HT-29 (cell line): ENCODE measurements at places on chromosomes 4 and X.

DNA sequence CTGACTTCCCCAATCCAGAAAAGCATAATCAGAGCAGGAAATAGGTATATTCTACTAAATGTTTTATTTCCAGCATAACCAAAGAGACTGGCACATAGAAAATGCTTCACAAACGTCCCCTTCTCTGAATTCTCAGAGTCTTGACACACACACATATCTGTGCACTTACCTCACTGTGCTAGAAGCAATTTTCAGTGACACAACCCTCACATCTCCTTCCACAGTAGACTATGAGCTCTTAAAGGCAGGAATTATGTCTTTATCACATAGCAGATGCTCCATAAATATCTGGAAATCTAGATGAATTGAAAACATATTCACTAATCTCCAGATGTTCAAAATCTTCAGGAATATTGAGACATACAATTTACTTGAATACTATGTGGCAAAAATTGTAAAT is 5.9 kb downstream of the SOWAHB start:
- no peak for DNase-seq

- DNase-seq = peak; percentile 25
Observed at GRCh38 chr4:32824336-32824735, 2104.2 kb downstream of the PCDH7 start.

GRCh38 chr4:165060938-165061337 is 7.3 kb downstream of the TRIM75 start:
- DNase-seq = peak; percentile 7

DNA sequence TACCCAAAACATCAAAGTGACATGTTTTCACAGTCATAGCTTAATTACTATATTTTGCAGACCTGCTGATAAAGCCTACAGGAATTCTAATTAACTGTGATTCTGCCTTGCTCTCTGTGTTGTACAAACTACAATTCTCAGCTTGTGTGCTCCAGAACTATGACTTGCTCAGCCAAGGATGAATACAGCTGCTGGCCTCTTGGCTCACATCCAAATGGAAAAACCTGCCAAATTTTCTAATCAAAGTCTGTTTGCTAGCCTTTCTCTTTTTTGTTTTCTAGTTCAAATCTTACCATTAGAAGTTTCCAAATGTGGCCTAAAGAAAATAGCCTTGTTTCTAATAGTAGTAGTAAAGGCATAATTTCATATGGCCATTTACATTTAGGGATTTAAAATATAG is 1176.8 kb downstream of the FAM133A start:
- no peak for DNase-seq

GRCh38 chr4:141132072-141132708 is 1.1 kb downstream of the RNF150 start:
- DNase-seq = no peak

DNA sequence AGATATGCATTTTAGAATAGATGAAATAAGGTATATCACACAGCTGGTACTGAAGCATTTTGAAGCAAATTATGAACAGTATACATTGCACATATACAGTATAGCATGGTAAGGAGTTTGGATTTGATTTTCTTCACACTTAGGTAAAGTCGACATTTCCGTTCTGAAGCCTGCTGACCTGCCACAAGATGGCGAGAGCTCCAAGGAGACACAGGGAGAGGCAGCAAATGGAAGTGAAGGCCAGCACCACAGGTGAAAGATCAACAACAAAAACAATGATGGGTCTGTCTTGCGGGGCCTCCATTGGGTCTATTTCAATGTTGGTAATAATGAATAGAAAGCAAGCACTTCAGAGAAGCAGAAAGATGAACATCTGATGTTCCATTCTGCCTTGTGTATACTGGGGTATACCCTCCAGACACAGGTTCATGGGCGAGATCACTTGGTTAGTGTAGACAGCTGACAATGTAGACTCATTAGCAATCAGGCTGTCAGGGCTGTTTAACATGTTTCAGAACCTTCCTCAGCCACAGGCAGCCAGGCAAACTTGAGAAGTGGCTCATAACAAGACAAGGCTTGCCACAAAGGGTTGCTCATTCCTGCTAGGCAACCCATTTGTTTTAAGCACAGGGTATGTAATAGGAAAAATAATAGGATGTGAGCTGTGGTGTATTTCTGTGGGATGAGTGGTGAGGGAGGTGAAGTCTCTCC is 21.4 kb upstream of the NOX1 start:
- peak; percentile 64 for DNase-seq

DNA sequence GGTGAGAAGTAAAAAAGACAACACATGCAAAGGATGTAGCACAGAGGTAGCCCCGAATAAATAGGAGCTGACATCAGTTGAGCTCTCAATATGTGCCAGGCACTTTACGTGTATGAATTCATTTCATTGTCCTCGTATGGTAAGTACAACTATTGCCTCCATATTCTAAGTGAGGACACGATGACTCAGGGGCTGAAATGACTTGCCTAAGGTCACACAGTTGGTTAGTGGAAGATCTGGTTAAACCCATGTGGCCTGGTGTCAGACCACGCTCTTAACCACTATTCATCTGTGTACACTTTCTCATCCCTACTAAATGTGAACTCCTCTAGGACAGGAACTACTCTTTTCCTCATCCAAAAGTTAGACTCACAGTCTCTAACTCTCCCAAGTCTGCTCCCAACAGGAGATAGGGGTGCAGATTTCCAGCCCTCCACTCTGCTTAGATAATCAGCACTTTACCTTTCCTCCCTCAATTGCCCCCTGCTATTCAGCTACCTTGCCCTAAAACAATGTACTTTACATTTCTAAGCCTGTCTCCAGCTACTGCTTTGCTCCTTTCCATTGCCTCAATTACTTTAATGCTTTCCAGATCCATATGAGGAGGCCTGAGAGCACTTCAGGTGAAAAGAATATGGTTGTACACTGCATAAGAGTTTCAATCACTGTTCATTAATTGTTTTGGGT is 58.8 kb upstream of the LHFPL1 start:
- no peak for DNase-seq

GRCh38 chrX:136047969-136048368 is 62.7 kb downstream of the SLC9A6 start:
- DNase-seq = no peak

- DNase-seq = peak; percentile 14
Observed at GRCh38 chr4:127124919-127125318, 507.8 kb upstream of the INTU start.

- no peak for DNase-seq
Observed at GRCh38 chr4:154489558-154490233, 1.9 kb downstream of the DCHS2 start.

DNA sequence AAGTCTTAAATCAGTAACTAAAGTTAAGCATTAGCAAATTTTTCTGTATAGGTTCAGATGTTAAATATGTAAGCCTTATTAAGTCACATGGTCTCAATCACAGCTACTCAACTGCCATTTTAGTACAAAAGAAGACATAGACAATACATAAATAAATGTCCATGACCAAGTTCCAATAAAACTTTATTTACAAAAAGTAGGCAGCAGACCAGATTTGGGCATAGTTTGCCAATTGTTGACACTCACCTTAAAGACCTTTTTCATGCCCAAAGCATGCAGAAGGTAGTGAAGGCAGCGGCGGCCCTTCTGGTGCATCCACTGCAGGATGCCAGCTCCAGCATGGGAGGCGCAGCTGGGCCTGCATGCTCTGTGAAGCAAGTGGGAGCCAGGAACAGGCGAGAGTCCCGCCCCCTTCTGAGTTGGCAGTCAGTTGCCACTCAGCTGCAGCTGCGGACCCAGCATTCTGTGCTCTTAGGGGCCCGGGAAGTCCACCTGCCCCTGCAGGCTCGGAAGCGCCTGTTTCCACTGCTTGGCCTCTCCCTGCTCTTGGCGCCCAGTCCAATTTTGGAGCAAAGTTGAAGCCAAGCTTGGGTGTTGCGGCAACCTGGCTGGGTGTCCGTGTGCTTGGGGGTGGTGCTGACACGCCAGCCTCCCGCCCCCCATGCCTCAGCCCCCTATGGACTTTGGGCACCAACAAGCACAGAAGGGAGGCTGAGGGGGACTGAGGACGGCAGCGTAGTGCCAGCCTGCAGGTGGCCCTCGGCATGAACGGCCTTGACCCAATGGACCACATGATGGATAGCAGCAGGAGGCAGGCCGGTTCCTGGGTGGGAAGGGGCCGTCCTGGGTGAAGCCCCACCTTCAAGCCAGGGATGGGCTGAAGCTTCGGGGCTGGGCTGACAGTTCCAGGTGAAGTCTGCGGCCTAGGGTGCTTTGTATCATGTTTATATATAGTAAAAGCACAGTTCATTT is 42.4 kb upstream of the PABPC4L start:
- DNase-seq = no peak

DNA sequence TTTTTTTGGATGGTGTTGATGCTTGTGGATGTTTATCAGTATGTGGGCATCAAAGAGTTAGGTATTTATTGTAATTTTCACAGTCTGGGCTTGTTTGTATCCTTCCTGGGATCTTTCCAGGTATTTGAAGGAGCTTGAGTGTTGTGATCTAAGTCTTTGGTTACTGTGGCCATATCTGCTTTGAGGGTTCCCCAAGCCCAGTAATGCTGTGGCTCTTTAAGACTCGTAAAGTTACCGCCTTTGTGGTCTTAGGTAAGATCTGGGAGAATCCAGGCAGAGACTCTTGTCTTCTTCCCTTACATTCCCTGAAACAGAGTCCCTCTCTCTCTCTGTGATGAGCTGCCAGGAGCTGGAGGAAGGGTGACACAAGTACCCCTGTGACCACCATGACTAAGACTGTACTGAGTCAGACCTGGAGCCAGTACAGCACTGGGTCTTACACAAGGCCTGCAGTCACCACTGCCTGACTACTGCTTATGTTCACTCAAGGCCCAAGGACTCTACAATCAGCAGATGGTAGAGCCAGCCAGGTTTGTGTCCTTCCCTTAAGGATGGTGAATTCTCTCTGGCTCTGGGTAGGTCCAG is 62.2 kb downstream of the FMR1NB start:
- DNase-seq = no peak

- DNase-seq = no peak
Observed at GRCh38 chr4:47213971-47214370, 182.6 kb downstream of the GABRB1 start.

DNA sequence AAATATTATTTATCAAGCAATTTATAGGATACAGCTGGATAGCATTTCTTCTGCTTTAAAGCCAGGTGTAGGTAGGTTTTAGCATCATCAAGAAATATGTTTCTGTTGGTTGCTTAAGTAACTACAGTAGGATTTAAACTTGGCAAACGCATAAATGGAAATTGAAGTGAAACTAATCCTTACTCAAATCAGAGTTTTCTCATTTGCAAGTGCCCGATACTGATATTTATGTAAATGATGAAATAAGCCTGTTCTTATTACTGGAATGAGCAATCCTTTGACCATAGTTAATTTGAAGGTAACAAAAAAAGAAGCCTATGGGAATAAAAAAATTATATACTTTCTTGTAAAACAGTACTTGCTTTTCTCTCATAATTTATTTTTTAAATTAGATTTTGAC is 23.2 kb upstream of the PIGA start:
- DNase-seq = no peak

- DNase-seq = no peak
Observed at GRCh38 chrX:55451626-55451989, 319 bp upstream of the MAGEH1 start.

DNA sequence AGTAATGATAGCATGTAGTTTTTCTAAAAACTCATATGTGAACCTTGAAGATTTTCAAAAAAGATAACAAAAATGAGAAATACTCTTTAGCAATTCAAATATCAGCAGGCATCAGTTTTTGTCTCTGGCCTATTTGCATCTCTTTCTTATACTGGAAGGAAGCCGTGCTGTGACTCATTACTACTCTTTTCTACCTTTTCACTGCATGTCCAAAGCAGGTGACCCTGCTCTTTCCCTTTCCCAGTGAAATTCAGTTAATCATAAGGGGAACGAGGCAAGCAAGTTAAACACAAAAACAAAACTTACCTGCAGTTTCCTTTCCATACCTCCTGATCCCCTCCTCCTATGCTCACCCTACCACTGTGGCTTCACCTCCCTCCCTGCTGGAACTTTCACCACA is 9.3 kb downstream of the SPATA4 start:
- DNase-seq = no peak
